Endothelial cell of umbilical vein (primary cell): ENCODE measurements at places on chromosomes 6 and 20. TPM values are rescaled to one million over a fixed set of nuclear protein-coding genes. Genes with fewer than 3 reads are reported as not detected.

DNA sequence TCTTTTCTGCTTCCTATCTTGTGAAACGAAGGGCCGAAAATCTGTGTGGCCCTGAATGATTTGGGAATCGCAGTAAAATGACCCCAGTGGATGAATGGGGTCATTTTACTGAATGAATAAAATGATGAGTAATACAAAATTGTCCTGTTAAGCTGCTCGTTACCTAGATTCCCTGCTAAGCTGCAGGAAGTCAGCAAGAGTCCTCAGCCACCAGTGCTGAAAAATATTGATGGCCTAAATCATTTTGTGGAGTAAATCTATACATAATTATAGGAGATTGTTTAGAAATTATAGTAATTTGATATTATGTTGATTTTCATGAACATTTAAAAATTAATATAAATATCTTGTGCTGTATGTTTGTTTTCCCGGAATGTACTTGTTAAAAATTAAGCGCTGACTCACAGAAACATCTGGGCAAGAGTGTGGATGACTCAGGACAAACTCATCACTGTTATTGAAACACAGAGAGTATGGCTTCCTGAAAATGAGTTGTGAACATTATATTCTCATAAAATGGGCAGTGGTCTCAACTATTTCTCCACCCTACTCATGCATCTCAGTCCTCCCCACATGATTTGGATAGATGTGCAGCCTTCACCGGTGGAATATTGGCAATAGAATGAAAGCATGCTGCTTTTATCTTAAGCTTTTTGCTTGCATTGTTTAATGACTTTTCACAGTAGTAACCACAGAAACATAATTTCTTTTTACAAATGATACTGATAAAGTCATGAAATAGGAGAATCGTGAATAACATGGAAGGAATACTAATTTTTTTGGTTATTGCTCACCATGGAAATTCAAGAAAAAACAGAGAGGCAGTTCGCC lies 36.2 kb upstream of the RGS17 start:
- peak; percentile 79 for DNase-seq

DNA sequence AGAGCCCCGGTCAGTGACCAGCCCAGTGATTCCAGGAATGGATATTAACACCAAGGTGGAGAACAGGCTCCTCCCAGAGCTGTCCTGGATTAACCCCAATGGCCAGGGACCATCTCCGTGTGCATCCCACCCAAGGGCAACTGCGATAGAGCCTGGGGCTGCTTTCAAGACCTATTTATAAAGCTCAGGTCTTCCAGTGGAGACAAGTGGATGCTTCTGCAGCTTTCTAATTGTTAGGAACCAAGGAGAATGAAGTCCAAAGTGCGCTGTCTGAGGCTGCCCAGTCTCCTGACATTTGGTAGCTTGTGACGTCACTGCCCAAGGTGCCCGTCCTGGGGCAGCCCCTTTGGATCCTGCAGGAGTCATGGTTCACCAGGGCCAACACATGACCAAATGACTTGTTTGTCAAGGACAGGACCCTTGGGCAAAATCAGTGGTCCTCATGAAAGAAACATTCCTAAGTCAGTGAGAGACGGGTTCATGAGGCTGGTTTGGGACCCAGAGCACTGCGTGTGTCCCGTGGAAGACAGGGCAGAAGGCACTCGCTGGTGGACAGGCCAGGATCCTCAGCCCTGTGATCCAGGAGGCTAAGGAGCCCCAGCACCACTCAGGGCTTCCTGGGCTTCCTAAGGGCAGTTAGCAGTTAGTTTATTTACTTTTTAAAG lies 174.9 kb downstream of the ANKRD60 start:
- DNase-seq, result no peak

GRCh38 chr6:4259391-4259790 lies 124.0 kb upstream of the ECI2 start:
- DNase-seq, result no peak

- no peak for DNase-seq
Measured at GRCh38 chr6:15674690-15675386, 12.0 kb upstream of the DTNBP1 start.

The ACTL10 gene
- 0.62 and 1.4 TPM in 2 replicates for total RNA-seq

GRCh38 chr6:135871878-135872277 lies 20.4 kb downstream of the PDE7B start:
- no peak for DNase-seq

The CRISP3 gene
- total RNA-seq, result not detected in 2 replicates

- peak; percentile 40 for DNase-seq
Measured at GRCh38 chr6:12751694-12752325, 35.2 kb downstream of the PHACTR1 start.
